DMS79 treated with DMSO at 0.1 percent for 48 hours (cell line): ENCODE measurements at places on chromosomes 4 and X.

DNA sequence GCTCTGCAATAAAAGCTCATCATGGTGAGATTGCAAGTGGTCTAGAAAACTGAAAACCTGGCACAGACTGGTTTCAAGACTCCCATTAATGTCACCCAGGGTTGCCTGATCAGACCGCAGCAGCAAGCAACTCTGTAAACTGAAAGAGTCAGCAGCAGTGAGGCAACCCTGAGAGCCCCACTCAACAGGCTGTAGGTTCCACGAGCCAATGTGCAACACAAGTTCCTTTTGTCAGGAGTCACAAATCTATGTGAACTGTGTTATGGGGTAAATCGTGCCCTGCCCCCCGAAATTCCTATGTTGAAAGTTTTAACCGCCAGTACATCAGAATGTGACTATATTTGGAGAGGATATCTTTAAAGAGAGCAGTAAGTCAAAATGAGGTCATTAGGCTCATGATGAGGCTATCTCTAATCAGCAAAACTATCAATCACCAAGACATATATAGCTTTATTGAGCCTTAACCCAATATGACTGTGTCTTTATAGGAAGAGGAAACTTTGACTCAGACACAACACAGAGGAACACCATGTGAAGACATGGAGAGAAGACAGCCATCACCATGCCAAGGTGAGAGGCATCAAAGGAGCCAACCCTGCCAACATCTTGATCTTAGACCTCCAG lies 94.0 kb downstream of the FBXO8 start:
- no peak for DNase-seq

DNA sequence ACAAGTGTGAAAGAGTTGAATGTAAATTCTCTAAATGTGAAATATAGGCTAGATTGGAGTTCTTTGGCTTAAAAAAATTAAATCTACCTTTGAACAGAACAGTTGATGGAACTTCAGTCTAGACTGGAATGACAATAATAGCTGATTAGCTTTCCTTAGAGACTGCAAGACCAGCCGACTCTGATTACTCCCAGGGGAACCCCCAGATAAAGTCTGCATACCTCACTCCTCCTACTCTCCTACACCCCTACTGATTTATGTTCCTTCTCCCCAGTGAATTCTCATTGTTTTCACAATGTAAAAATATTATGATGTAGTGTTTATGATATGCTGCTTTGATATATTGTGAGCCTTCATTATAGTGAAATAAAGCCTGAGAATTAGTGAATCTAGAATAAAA lies 241.3 kb downstream of the CFAP299 start:
- DNase-seq: no peak

DNA sequence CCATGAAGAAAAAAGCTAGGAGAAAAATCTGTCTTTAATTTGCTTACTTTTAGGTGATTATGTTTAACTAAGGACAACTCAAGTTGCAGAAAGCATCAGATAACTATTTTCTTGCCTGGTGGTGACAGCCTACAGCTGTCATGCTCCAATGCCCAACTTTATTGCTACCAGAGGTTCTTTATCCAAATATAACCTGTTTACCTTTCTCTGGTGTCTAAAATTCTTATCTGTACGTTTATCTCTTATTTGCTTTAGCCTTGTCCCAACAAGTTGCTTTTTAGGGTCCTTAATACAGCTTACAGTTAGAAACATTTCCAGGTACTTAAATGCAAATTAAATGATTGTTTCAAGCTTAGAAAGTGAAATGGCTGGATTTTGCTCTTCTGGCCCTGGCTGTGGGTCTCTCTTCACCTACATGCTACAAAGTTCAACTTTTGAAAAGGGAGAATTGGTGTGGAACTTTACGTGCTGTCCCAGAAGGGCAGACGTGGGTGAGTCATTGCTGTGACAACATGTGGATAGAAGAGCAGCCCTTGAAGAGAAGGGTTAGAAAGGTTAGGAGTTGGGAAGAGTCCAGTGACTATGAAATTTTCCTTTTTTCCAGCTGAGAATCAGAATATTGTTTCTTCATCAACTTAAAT lies 60.7 kb downstream of the HPGD start:
- DNase-seq: no peak

DNA sequence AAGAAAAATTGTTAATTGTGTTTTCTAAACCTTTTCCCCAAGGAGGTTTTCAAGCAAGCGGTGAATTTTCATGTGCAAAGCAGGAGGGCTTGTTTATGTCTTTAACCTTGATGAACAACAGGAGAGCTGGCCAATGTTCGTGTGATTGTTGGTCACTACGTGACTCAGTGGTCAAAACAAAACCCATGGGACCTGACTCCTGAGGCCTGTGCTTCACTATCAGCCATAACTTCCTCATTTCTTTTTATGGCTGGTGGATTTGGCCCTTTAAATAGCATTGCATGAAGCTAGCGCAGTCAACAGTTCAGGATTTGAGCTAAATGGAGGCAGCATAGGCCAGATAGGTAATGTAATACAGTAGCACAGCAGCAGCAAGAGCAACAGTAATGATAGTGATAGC lies 80.5 kb downstream of the MID1IP1 start:
- DNase-seq: no peak

DNA sequence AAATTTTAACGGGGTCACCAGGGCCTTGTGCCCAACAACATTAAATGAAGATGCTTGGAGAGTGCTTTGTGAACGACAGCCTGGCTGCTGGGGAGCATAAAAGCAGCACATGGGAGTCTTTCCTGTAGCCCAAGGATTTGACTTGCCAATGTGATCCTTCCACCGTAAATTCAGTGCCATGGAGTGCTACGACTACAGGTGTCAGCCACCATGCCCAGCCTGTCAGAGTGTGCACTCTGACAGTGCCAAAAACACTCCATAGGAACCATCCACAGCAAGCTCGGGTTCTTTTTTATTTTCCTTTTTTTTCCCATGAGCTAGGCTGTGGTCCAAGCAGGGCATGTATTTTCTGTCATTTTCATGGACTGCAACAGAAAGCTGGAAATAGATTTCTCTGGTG lies 156.9 kb downstream of the NLGN4X start:
- DNase-seq: no peak

- DNase-seq: no peak
Measured at GRCh38 chrX:112108145-112108544, 25.6 kb upstream of the TRPC5 start.
